ENCODE measurements at places on chromosomes 6 and 20.

- DNase-seq, result no peak
These were observed 31.6 kb downstream of the DLL1 start for GRCh38 chr6:170259278-170259677.

DNA sequence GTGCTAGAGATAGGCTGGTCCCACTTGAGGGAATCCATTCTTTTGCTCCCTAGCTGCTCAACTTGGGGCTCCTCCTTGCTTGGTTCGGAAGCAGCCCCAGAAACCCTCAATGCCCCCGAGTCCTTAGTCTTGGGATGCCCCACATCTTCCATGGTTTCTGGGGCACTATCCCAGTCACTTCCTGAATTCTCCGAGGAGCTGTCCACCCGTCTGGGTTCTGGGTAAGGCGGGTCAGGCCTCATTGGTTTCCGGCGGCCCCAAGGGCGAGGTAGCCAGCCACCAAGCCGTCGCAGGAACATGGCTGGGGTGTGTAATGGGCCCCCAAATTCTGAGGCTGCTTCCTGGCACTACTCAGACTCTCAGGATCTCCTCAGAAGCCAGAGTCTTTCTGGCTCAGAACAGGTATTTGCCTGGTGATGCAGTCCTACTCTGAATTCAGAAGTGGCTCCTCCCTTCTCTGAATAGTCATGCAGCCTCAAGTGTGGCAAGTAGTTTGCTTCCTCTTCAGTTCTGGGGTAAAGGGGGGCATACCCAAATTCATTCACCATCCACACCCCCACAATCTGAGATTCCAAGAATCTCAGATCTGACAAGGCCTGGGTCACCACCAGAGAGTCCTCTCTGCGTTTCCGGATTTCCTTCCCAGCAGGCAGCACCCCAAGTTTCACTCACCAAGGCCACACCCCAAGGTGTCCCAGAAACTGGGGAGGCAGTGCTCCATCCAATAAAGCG, 763 bp downstream of the C6orf47 start:
- DNase-seq, result no peak

DNA sequence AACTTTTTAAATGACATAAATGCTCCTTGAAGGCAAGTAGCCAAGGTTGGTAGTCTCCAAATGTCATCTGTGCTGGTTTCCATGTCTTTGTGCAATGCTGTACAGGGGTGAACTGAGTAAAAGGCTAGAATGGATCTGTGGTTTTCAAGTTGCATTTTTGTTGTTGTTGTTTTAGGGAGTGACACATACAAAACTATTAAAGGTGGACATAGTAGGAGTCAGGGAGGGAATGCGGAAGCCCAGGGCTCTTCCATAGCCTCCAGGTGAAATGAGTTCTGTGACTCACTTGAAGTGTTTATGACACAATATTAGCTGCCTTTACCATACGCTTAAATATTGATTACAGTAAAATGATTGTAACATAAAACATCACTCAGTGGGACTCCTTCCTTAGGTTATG, 22.5 kb upstream of the QKI start:
- DNase-seq, result no peak

DNA sequence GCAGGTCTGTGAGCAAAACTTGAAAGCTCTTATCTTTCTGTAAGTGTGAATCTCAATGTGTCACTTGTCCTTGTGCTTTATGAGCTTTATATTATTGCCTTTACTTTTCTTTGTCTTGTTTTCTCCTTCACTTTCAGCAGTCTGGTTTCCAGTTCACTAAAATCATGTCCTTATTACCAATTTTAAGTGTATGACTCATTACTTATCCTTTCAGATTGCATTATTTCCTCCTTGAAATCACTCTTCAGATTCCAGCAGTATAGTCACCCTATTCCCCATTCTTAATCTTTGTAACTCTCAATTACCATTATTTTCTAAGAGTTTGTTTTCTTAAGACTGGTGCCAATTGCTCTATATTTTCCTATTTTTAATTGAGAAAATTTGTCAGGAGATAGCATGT, 117.4 kb upstream of the GRIK2 start:
- DNase-seq, result no peak

- no peak for DNase-seq
These were observed 112.7 kb downstream of the ISM1 start for GRCh38 chr20:13333793-13334192.

DNA sequence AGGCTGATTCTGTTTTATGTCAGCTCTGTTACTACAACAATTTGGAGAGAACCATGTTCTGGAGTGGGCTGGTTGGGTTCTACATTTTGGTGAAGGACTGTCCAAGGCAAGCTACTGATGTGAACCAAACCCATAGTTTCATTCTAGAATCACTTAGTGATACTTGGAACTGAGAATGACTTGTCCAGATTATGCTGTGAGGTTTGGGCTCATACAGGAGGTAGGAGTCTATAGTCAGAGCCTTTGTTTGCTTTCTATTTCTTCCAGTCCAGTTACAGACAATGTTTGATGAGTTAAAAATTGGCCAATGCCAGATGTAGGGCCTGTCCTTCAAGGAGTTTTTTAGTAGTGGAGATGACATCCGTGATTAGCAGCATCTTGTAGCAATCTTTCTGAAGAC, 97.9 kb downstream of the LRRC1 start:
- DNase-seq, result no peak

DNA sequence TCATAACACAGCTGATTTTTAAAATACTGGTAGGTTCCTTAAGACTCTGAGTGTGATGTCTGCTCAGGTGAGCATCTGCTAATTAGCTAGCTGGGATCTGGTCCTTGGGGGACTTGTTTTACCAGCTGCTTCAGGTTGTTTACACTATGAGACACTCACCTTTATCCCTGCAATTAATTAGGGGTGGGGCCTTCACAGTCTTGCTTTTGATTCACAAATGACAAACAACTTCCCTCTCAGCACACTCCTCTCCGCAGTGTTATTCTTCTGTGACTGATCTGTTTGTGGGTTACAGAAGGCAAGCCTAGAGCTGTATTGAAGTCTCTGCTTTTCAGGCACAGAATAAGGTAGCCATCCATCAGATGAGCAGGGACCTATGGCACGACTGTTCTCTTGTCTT, 62.0 kb upstream of the CD83 start:
- no peak for DNase-seq

DNA sequence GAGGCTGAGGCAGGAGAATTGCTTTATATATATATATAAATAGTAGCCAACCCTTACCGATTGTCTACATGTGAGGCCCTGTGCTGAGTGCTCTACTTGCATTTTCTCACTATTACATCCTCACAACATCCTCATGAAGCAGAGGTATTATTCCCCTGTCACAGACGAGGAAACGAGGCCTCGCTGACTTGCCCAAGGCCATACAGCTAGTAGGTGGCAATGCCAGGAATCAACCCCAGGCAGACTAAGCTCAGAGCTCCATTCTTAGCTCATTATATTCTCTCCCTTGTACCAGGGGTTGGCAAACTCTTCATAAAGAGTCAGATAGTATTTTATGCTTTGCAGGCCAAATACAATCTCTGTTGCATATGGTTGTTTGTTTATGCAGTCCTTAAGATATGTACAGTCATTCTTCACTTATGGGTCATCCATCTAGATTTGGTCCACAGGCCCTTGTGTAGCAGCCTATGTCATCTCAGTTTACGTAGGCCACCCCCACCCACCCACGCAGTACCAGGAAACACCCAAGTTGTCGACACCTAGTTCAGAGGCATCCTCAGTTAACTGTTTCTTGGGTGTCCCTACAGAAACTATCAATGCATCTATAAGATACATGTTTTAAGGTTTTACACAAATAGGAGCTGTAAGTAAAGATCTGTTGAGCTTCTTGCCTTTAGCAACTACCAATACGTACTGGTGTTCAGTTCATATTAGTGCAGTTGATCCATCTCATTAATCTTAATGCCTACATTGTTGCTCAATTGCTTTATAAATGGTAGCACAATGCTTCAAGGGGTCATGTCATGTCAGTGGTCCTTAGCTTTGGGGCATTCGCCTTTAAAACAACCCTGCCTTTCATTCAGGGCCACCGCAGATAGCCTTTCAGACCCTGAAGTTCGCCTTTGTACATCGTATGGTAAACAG, 3.0 kb downstream of the CASS4 start:
- DNase-seq, result no peak

DNA sequence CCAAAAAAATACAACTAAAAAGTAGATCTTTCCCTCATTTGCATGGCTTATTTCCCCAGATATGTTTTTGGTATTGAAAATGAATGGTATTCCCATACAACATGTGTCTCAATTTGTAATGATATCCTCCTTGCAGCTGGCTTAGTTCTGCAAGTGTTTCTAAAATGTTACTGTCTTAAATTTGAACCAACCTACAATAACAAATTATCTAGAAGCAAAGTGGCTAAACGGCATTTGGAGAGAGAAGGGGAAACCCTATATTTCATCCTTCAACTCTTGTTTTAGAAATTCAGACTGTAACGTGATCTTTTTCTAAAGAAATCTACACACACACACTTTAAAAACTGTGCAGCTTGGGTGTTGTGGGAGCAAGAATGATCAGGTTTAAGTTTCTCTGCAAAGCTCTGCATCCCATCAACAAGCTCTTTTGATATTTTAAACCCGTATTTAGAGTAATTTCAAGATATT, 153.0 kb downstream of the SOBP start:
- no peak for DNase-seq

- no peak for DNase-seq
These were observed 16.8 kb upstream of the KCNK16 start for GRCh38 chr6:39339096-39339867.

DNA sequence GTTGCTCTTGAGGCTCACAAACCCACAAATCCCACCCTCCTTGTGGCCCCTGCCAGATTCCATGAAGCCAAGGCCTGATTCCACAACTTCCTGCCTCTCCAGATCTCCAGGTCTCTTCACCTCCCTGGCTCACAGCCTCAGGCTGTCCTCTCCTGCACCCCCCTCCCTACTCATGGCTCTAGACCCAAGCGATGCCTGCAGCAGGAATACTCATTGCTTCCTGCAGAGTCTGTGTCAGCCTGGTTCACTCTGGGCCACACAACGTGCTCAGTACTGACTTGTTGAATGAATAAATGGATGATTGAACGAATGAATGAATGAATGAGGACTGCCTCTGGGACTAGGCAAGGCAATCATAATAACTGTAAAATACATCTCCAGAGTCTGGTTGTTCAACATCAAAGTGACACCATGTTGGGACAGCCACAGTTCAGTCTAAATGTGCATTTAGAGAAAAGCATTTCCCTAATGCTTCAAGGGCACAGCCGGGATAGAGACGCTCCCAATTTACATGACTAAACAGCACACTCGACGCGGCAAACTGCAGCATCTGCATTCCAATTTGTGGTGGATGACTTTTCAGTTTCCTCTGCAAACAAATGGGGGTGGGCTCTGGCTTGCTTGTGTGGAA, 139.9 kb downstream of the GRM4 start:
- DNase-seq, result no peak

DNA sequence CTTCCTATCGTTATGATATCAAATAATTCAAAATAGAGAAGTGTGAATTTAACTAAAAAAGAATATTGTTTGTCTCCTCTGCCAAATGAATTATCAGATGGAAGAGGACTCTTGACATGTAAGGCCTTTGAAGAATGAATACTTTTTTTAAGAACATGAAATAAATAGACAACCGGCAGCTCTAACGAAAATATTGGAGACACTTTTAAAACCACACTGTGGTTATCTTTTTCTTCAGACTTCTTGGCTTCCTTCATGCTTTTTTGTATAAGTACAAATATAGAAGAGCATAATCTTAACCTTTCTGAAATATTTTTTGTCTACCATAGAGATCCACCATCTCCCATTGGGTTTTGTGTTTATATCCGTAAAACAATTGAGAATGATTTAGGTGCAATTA, 115.2 kb upstream of the SCGN start:
- no peak for DNase-seq

GRCh38 chr6:123745895-123746294, 57.8 kb upstream of the NKAIN2 start:
- no peak for DNase-seq

DNA sequence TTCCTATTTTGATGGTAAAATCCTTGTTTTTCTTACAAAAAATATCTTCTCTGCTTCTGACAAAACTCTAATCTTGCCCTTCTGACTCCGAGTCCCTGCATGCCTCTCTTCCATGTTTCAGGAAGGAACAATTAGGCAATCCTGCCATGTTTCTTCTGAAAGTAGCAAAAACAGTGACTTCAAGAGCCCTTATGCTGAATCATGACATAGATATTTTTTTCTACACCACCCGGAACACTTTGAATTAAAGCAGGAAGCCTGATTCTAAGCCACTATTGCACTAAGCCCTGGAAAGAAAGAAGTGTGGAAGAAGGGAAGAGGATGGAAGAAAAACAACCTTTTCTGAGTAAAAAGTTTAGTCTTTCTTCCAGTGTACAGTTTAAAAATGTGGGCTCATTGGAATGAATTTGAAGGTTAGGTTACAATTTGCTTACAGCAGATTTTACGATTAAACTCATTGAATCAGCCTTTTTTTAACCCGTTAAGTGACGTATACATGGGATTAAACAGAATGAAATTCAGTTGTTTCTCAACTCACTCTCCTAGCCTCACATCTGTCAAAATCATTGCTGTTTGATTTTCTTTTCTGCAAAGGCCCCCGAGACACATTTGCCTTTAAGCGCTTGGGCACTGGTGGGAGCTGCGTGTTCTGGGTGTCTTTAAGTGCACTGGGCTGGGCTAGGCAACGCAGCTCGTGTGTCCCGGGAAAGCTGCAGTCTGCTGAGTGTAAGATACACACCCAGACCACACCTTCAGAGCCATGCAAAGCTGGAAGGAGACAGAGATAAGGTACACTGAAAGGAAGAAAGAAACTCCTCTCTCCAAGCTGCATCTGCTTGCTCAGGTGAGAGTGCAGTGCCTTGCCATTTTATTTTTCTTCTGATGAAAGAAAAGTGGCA, 159.4 kb upstream of the CITED2 start:
- no peak for DNase-seq

DNA sequence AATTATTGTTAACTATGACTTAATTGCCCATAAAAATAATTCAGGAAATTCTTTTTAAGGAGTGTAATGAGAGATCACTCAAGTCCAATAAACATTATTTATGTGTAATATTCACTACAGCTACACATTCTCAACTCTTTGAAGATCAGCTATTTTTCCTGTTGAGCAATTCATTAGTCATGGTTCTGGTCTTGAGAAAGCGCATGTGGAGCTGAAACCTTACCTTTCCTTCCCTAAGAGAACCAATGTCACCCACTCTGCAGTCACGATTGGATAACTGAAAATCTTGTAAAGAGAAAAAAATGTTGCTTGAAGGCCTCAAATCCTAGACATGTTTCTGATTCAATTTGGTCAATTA, 736.9 kb upstream of the MARCKS start:
- no peak for DNase-seq

DNA sequence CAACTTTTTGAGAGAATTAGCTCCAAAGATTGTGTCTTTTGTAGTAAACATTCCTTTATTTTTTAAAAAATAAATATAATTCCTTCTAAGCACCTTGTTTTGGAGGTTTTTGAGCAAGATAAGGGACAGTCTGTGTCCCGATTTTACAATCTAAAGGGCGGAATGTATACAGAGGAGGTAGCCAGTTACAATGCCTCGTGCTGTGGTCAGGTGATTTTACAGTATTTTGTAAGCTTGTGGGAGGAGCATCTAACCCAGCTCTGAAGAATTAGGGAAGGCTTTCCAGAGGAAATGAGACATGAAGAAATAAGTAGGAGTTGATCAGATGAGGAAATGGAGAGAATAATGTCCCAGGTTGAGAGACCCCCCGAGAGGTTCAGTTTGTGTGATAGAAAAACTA, 1.3 kb downstream of the HINT3 start:
- DNase-seq, result no peak

GRCh38 chr20:60507087-60507694, 549.0 kb downstream of the CDH26 start:
- no peak for DNase-seq
